Naive thymus-derived CD8-positive, alpha-beta T cell (primary cell): ENCODE measurements at places on chromosomes 2 and 18. TPM values are rescaled to one million over a fixed set of nuclear protein-coding genes. Genes with fewer than 3 reads are reported as not detected.

The ANO7 gene
- total RNA-seq = 0.57 TPM

The LTBP1 gene
- total RNA-seq = not detected

The CHRND gene
- total RNA-seq = not detected

The FBXO36 gene
- 1.2 TPM for total RNA-seq

The ONECUT2 gene
- total RNA-seq = not detected

The DQX1 gene
- 0.36 TPM for total RNA-seq

The SLC4A1AP gene
- 27.4 TPM for total RNA-seq

The SKOR2 gene
- not detected for total RNA-seq

The SCN2A gene
- total RNA-seq = not detected

The GAREM1 gene
- 1.2 TPM for total RNA-seq

The MFSD2B gene
- 0.44 TPM for total RNA-seq

The MAP3K19 gene
- not detected for total RNA-seq

The CNDP1 gene
- not detected for total RNA-seq

The ST8SIA3 gene
- total RNA-seq = not detected

The MYOM1 gene
- total RNA-seq = 5.6 TPM

The LHCGR gene
- total RNA-seq = not detected

The PRSS56 gene
- total RNA-seq = not detected
